A549 treated with Hydrocortisone at 1 μM for 4 hours (cell line): ENCODE measurements at places on chromosomes 4 and X. TPM values are rescaled to one million over a fixed set of nuclear protein-coding genes. Genes with fewer than 3 reads are reported as not detected.

TCEAL8 gene
- 26.3 to 38.3 TPM (median 28.3 TPM) in 5 replicates for total RNA-seq

NKX6-1 gene
- total RNA-seq = 0.32 to 0.47 TPM (median 0.41 TPM) in 5 replicates

GABRG1 gene
- not detected in 5 replicates for total RNA-seq

TSPAN6 gene
- 36.5 to 46.4 TPM (median 40.9 TPM) in 5 replicates for total RNA-seq

TBC1D8B gene
- 0.75 to 1.7 TPM (median 1.1 TPM) in 5 replicates for total RNA-seq

TNMD gene
- total RNA-seq = not detected in 5 replicates

PDE6B gene
- total RNA-seq = not detected in 5 replicates

TIGD4 gene
- total RNA-seq = 0.11 to 0.33 TPM (median 0.20 TPM) in 5 replicates

FHIP1A gene
- 0.05 to 0.64 TPM (median 0.17 TPM) in 5 replicates for total RNA-seq

CCDC158 gene
- total RNA-seq = 0.03 TPM in 1 of 5 replicates, not detected in the others

MAGEC1 gene
- 0.02 to 0.05 TPM (median 0.02 TPM) in 3 of 5 replicates, not detected in the others for total RNA-seq

AMBN gene
- not detected in 5 replicates for total RNA-seq
